Left kidney (tissue), 8 donors: ENCODE measurements at places on chromosomes 2 and 18.

- no peak for DNase-seq
Observed at GRCh38 chr2:80413136-80413535, 108.6 kb upstream of the LRRTM1 start.

DNA sequence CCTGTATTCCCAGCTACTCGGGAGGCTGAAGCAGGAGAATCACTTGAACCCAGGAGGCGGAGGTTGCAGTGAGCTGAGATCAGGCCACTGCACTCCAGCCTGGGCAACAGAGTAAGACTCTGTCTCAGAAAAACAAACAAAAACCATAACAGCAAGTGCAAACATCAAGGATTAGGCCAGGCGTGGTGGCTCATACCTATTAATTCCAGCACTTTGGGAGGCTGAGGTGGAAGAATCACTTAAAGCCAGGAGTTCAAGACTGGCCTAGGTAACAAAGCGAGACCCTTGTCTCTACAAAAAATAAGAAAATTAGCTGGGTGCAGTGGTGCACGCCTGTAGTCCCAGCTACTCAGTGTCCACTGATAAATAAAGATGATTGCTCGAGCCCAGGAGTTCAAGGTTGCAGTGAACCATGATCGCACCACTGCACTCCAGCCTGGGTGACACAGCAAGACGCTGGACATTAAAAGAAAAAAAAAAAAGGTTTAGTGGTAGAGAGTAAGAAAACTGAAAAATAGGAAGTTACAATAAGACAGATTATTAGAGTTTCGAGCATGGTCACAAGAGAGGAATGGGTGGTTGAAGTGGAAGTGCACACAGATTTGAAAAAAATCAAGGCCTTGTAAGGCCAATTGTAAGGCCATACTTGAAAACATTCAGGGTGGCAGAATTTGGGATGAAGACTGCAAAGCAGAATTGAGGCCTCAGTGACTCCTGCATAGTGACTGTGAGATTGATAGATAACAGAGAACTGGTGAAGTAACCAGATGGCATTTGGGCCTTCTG, 6.4 kb upstream of the KCMF1 start:
- no peak for DNase-seq

GRCh38 chr2:194566907-194567660, 1089.9 kb upstream of the SLC39A10 start:
- DNase-seq, result no peak

DNA sequence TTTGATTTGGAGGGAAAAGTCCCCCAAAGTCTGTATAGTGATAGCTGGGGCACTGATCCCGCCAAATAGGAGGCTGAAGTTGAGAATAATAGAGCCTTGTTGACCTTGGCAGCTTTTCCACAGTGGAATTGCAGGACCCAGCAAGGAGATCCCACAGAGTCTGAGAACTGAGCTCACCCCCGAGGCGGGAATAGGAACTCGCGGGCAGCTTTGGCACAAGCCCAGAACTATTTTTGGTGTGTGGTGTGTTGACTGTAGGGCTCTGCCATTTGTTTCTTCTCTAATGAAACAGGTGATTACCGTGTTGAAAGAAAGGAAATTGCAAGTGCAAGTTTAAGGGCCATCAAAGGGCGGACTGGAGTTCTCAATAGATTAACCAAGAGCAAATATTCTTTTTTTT, 34.0 kb downstream of the SH3RF3 start:
- no peak for DNase-seq

DNA sequence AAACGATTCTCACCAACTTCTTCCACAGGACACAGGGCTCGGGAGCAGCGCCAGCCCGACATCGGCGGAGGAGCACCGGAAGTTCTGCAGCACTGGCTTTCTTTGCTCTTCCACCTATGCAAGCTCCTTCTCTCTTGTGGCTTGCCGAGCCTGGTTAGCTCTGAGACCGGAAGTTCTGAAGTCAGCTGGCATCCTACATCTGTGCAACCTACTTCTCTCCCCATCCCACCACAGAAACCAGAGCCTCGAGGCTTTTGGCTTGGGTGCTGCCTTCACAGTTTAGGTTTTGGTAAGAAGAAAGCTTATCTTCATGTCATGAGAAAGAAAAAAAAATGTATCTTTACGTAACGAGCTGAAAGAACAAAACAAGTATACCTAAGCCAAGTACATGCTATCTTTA, 111.7 kb downstream of the ANKRD44 start:
- no peak for DNase-seq

- DNase-seq, result no peak
Observed at GRCh38 chr2:113167962-113168340, 5.8 kb upstream of the PSD4 start.

DNA sequence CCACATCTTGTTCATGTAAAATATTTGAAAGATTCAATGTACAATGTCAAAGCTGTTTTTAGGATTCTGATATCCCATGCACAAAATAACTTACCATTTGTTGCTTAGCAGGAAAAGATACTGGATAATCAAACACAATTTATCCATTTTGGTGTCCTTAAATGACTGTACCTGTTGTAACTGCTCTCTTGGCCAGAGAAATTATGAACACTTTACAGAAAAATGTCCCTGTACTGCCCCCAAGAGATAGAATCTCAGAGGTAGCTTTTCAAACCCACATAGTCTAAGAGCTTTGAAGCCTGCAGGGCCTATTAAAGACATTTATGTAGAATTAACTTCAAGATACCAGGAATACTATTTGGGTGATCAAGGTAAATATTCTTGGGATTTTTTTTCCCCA, 12.2 kb upstream of the ME2 start:
- no peak for DNase-seq

- DNase-seq, result peak; percentile 62
Observed at GRCh38 chr2:58448065-58448507, 207.0 kb upstream of the FANCL start.

DNA sequence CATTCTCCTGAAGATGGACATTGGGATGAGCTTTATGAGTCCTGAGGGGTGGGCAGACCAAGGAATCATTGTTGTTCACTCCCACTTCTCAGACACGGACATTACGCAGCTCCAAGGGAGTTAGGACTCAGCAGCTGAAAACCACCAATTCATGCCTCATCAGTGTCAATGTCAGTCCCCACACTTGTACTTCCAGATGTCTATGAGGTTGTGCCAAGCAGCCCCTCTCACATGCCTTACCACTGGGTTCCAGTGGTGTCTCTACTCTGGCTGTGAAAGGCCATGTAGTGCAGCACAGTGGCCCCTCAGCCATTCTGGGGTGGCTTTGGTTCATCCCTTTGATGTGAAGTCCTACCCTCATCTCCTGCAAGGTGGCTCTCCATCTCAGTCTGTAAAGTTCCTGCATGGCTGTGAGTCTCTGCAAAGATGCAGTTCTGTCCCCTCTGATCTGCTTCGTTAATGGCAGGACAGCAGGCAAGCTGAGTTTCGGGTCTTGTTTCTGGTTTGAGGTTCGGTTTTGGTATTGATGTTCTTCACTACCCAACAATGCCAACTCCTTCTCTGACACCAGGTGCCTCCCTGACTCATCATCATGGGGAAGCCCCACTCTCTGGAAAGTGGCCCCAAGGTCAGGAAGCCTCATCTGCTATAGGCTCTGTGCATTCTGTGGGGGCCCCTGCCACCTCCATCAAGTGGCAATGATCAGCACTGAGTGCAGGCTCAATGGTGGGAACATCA, 14.0 kb upstream of the COL6A3 start:
- DNase-seq, result no peak

- no peak for DNase-seq
Observed at GRCh38 chr2:167749016-167749415, 498.4 kb downstream of the STK39 start.

DNA sequence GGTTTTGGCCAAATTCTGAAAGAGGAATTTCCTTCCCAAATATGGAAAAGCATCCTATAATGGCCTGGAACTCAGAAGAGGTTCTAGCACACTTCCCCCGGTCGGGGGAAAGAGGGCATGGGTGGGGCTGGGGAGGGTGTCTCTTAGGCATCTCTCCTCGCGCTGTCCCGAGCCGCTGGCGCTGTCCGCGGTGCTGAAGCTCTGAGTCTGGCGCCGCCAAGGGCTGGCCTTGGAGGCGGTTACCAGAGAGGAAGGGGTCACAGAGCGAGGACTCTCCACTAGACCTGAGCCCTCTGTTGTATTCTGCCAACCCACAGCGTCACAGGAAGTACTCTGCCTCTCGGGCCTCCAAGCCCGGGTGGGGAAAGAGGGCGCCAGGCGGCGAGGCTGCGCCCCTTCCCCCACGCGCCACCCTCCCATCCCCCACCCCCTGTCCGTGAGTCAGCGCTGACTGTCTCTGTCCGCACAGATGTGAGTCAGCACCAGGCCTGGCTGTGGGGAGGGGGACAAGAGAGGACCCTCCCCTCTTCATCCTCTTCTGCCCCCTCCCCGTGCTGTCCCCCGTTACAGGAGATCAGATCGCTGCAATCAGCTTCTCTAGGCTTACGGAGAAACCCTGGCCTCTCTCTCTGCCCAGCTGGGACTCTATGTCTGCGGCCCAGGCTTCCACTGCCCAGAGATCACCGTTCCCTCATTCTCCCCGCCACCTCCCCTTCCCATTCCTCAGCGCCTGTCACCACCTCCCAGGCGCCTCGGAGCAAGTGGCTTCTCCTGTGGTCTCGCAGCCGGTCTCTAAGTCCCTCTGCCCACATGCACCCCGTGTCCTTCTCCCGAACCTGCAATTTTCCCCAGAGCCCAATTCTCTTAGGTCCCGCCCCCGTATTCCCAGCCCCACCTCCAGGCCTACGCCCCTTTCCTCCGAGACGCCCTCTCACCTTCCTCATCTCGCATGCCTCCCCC, 779 bp downstream of the PTPRN start:
- peak; percentile 77 for DNase-seq

- DNase-seq, result peak; percentile 62
Observed at GRCh38 chr18:7789856-7790552, 222.9 kb downstream of the PTPRM start.

DNA sequence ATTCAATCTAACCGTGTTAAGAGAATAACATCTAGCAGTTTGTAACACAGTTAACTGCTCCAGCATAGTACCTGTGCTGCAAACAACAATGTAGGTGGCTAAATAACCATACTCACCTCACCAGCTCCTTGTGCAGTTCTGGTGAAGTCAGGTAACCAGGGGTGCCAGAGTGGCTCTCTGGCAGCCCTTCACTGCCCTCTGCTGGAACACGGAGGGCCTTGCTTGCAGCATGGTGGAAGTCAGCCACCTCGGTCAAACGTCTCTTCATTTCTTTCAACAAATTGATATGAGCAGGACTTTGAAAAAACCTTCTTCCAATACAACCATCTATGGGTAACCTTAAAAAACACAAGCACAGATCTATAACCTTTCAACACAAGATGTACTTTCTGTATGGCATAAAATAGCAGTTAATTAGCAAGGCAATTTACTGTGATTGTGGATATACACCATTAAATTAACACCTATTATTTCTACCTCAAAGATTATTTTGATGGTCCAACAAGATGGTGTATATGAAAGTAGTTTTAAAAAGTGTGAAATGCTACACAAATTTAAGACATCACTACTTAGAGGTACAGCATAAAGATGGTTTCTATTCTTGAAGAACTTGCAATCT, 56.6 kb downstream of the EPG5 start:
- DNase-seq, result peak; percentile 19

- no peak for DNase-seq
Observed at GRCh38 chr2:84940088-84940470, 30.9 kb upstream of the KCMF1 start.

DNA sequence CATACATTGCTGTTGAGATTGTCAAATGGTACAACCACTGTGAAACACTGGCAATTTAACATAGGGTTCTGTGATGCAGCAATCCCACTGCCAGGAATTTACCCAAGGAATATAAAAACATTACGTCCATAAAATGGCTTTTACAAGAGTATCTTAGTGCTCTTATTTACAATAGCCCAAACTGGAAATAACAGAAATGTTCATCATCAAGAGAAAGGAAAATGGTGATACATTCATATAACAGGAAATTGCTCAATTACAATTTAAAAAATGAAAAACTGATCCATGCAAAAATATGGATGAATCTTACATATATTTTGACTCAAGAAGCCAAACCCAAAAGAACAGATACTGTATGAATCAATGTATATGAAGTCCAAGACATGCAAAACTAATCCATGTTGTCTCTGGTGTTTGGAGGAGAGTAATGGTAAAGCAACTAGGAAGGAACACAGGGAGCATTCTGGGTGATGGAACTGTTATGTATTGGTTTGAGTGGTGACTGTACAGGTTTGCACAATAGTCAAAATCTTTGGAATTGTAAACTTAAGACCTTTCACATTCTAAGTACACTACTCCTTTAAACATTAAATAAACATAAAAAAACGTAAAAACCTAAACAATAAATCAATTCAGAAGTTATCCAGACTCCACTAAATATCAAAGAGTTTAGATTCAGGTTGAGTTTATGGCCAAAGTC, 104.8 kb upstream of the WDR75 start:
- DNase-seq, result no peak

DNA sequence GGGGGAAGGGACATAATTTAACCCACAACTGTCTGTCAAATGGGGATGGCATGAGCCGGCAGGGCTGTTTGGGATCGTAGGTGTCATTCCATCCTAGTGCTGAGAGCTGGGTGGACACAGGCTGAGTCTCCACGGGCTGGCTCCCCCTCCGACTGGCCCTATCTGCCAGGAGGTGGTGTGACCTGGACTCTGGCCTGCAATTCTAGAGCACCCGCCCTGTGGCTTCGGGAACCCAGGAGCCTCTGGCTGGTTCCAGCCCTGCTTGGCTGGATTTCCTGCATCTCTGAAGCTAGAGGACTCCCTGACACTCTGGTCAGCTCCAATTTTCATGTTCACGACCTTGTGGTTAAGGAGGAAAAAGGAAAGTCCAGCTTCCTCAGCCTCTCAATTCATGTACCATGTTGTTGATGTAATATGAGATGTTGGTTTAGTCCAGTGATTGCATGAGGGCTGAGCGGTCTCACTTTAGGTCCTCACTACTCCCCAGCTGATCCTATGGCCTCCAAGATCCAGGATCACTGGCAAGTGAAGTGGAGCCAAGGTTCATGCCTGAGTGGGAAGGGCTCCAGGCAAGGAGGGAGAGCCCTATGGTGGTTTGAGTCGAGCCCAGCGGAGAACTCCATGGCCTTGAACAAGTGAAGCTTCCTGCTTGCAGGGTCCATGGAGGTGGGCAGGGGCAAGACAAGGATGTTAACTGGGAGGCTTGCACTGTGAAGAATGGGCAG, 169.1 kb downstream of the NDUFA10 start:
- no peak for DNase-seq

- no peak for DNase-seq
Observed at GRCh38 chr2:105952131-105952530, 207.4 kb downstream of the NCK2 start.
